ENCODE measurements at places on chromosomes 3 and 15.

DNA sequence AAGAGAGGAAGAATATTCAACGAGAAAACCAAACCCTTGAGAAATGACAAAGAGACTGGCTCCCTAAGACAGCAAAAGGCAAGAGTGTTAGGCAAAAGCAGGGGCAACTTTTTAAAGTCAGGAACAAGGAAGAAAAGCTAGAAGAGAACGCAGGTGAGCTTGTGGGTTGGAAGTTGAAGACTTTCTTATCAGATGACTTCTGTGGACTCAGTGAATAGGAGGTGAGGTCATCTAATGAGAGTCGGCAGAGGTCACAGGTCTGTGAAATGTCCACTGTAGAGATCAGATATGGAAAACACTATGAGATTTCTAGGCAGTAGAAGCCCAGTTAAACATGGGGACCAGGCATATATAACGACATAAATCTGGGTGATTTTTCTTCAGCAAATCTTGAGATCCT lies 27.2 kb upstream of the TNIK start:
- DNase-seq, result no peak

DNA sequence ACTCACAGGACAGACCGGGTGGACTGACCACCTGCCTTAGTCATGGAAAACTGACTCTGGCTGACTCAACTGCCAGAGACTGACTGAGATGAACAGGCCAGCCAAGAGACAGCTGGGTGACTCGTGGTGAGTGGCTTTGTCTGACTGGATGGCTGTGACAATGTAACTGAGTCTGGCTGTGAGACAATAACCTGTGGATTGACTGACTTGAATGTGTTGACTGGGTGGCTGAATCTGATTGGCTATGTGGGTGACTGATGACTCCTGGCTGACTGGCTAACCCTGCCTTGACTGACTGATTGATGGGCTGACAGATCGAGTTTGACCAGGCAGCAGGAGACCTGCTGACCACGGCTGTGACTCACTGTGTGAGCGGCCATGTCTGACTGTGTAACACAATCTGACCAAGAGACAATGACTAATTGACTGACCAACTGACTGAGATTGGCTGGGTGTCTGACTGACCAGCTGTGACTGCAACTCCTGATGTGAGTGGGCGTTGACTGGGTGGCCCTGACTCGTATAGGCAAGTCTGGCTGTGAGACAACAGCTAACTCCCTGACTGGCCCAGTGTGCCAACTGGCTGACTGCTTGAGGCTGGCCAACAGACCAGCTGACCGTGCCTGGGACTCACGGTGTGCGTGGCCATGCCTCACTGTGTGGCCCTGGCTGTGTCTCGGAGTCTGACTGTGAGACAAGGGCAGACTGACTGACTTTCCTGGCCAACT lies 509.1 kb downstream of the SHQ1 start:
- no peak for DNase-seq

DNA sequence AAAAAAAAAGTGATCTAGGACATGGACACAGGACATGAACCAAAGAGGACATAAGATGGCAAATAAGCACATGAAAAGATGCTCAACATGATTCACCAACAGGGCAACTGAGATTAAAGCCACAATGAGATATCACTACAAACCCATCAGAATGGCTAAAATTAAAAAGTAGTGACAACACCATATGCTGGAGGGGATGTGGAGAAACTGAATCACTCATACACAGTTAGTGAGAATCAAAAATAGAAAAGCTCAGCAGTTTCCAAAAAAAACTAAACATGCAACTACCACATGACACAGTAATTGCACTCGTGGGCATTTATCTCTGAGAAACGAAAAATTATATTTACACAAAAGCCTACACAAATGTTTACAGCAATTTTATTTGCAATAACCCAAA lies 27.9 kb upstream of the ACKR4 start:
- DNase-seq, result no peak

- no peak for DNase-seq
These were observed 145.0 kb downstream of the MYLK start for GRCh38 chr3:123739106-123739505.

- no peak for DNase-seq
These were observed 132.2 kb upstream of the TSC22D2 start for GRCh38 chr3:150275941-150276340.

DNA sequence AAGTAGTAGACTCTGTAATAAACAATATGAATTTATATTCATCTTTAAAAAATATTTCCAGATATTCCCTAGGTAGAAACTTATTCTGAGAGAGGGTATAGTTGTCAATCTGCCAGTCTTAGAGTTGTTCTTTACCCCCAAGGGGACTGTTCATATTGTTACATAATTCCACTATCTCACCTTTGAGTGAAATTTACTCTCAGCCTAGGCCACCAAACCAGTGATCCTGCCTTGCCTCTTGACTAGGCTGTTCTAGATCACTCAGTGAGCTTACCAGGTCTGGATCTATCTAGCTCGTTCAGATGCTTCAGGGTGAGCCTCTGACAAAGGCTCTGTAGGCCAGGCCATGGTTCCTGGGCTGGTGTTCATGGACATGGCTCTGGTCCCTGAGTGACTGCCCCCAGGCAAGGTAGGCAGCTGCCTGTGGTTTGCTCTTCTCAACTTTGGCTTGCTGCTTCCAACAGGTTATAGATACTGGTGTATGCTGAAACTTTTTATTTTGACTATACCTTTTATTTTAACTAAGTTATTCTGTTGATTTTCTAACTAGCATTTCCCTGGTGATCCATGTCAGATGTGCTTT lies 27.6 kb downstream of the ZNF592 start:
- DNase-seq, result no peak

GRCh38 chr3:43426388-43426787 lies 140.0 kb downstream of the SNRK start:
- no peak for DNase-seq

DNA sequence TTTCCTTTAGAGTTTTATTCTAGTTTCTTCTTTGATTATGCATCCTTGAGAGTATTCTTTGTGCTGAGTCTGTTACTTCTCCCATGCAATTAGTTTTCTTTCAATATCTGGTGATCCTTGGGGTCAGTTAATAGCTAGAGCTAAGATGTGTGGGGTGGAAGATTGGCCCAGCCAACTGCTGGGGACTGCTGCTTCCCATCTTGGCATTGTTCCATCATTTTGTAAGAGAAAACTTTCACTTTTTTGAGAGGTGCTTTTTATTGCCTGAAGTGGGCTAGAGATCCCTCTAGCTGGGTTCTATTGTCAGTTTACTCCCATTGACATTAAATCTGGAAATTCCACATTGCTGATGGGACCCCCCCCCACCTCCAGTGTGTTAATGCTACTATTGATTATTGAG lies 15.4 kb downstream of the BCL2L10 start:
- peak; percentile 45 for DNase-seq

- DNase-seq, result no peak
These were observed 32.5 kb downstream of the PHC3 start for GRCh38 chr3:170149016-170149415.

GRCh38 chr15:73573037-73573436 lies 60.2 kb downstream of the NPTN start:
- no peak for DNase-seq

GRCh38 chr15:26223720-26224119 lies 360.6 kb upstream of the ATP10A start:
- DNase-seq, result no peak

GRCh38 chr3:109098079-109098644 lies 19.8 kb downstream of the MORC1 start:
- DNase-seq, result peak; percentile 70

DNA sequence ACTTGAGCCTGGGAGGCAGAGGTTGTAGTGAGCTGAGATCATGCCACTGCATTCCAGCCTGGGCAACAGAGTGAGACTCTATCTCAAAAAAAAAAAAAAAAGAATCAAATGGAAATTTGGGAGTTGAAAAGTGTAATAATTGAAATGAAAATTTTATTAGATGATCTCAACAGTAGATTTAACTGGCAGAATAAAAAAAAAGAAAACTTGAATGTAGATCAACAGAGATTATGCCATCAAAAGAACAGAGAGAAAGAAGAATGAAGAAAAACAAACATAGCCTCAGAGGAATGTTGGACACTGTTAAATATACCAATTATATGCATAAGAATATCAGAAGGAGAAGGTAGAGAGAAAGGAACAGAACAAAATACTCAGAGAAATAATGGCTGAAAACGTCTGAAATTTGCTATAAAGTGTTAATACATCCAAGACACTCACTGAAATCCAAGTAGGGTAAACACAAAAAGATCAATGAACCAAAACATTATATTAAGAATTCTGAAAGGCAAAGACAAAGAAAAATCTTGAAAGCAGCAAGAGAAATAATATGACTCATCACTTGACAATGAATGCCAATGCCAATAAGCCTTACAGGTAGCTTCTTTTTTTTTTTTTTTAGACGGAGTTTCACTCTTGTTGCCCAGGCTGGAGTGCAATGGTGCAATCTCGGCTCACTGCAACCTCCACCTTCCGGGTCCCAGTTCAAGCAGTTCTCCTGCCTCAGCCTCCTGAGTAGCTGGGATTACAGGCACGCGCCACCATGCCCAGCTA lies 14.6 kb upstream of the ELP6 start:
- no peak for DNase-seq

DNA sequence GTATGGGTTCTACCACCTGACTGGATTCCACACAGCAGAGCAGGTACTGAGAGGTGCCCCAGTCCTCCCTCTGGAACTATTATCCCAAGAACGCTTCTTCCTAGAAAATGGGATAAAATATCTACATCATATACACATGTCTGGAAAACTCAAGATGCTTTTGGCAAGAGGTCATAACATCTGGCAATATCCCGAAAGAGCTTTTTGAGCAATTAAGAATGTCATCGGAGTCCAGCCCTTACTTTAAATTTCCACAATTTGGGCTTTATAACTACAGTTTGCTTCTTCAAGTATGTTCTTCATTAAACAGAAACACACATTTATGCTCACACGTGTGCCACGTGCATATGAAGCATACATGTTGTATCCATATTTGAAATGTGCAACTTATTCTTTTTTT lies 365.9 kb upstream of the THBS1 start:
- no peak for DNase-seq

DNA sequence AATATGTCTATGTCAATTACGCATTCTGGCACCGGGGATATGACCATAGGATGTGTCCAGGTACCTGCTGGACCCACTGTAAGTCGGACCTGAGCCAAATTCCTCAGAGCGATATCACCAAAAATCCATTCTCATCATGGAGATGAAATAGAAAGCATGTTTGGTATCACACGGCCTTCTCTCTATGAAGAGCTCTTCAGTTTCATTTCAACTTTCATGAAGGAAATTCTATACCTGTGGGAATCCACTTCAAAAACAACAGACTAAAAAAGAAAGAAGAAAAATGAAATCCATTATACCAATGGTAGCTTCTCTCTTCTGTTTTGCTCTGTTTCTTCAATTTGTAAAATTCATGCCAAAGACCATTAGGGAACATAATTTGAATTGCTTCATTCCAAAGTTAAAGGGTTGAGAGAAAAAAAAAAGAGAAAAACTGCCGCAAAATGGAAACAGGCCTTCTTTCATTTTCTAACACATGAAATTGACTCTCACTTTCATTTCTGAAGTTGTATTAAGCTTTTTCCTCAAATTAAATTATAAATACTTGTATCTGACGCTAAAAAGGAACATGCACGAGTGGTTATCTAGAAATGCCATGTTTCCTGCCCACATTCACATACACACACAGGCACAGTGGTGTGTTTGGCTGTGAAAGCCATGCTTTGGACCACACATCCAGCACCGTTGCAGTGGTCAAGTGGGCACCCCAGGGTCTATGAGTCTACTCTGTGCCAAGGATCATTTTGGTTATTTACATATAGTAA lies 46.9 kb upstream of the DIPK2A start:
- DNase-seq, result no peak

DNA sequence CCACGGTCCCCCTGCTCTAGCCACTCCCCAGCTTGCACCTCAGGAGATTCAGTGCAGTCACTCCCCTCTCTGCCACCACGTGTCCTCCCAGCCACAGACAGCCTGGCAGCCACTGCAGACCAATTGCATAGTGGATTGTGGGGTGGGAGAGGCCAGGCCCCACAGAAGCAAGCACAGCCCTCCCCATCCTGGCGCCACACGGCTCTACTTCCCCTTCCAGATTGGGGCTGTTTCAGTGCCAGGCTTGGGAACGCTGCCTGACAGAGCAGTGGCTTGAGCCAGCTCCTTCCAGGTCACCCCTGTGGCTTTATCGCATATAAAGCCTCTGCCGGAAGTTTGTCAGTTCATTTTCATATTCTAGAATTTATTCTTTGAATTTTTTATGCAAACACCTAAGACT lies 90.7 kb downstream of the TMEM266 start:
- DNase-seq, result peak; percentile 70

- no peak for DNase-seq
These were observed 16.2 kb downstream of the LCMT2 start for GRCh38 chr15:43314171-43314570.

GRCh38 chr3:44478055-44478468 lies 592 bp upstream of the ZNF445 start:
- no peak for DNase-seq

GRCh38 chr3:492586-493316 lies 296.2 kb downstream of the CHL1 start:
- peak; percentile 25 for DNase-seq

DNA sequence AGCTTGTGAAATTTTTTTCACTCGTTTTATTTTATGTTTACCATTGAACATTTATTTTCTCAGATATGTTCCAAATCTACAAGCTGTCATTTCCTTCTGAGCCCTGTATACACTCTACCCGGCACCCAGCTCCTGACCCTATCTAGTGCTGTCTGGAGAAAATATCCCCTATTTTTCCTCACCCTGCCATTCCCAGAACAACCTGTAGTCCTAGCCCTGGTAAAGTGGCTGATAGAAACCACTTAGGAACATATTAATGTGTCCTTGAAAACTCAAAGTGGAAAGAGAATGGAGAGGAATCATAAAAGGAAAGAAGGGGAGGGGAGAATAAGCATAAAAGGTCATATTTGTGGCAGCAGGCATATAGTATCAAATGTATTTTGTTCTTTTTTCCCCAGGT lies 8.2 kb upstream of the TIMMDC1 start:
- DNase-seq, result no peak

GRCh38 chr15:70169147-70169546 lies 71.4 kb upstream of the TLE3 start:
- no peak for DNase-seq

- DNase-seq, result no peak
These were observed 38.8 kb downstream of the SATB1 start for GRCh38 chr3:18386274-18386890.

- no peak for DNase-seq
These were observed 119.2 kb upstream of the ZBED2 start for GRCh38 chr3:111714305-111714704.

DNA sequence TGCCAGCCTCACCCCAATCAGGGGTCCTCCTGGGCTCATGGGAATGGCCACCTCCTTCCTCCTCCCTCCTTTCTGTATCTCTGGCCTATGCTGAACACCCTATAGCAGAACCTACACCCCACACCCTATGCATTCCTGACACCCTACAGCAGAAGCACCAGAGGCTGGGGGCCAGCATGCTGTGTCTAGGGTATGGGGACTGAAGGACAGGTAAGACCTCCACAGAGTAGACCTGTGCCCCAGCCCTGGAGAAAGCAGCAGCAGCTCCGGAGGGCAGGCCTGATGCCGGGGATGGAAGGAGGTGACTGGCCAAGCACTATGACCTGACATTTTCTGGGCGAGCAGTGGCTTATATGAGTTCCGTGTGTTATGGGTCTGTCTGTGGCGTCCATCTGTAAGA lies 66.9 kb downstream of the TLE3 start:
- DNase-seq, result no peak
